Sciatic nerve (tissue), 2 donors: ENCODE measurements at places on chromosomes 2 and 18. TPM values are rescaled to one million over a fixed set of nuclear protein-coding genes. Genes with fewer than 3 reads are reported as not detected.

- DNase-seq, result no peak
Observed at GRCh38 chr2:220320326-220320725, 692.9 kb downstream of the SLC4A3 start.

GRCh38 chr2:110130757-110131156, 15.1 kb upstream of the MALL start:
- DNase-seq, result no peak

GRCh38 chr2:233021771-233022170, 8.7 kb upstream of the NGEF start:
- no peak for DNase-seq

The CXCR1 gene
- 4.9 TPM for total RNA-seq
